Calu3 (cell line): ENCODE measurements at places on chromosomes 7 and 10. TPM values are rescaled to one million over a fixed set of nuclear protein-coding genes. Genes with fewer than 3 reads are reported as not detected.

DNA sequence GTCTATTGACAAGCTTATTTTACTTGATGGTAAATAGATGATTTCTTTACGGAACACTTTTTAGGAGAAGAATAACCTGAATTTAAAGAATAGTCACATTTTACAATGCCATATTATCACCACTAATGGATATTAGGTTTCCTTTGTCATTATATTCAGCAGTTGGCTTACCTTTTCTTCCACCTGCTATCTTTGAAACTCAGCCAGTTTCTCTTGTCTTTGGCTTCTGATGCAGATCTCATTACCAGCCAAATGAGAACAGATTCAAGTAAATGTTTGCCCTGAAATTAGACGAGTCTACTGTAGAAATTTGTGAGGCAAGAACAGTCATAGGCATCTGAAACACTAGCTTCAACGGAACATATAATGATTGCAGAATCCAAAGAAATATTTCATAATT lies 85.5 kb upstream of the OIT3 start:
- no peak for DNase-seq

DNA sequence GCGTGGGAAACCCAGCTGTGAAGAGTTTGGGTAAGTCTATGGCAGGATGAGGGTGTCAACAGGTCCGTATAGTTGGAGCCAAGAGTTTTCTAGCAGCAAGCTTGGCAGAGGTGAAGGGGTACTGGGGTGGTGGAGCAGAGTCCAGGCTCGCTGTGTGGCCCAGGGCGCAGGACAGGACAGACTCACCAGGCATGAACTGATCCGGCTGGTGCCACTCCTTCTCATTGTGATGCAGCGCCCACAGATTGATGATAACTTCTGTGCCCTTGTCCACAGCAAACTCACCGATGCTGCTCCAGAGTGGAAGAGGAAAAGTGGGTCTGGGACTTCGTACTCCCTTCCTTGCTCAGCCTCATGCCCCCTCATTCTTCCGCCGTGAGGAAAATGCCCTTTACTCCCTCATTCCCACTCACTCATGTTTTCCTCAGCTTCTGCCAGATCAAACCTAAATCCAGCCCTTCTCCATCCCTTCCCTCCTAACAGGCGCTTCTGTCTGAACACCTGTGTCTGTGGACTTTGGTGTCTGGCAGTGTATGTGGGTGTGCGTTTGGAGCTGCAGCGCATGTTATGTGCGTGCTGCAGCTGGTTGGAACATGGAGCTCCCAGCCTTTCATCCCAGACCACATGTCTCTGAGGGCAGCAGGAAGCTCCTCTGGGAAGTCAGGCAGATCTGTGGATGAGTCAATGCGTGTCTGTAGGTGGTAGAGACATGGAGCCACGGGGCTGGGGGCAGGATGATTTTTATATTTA lies 5.7 kb downstream of the CYP17A1 start:
- DNase-seq, result no peak

DNA sequence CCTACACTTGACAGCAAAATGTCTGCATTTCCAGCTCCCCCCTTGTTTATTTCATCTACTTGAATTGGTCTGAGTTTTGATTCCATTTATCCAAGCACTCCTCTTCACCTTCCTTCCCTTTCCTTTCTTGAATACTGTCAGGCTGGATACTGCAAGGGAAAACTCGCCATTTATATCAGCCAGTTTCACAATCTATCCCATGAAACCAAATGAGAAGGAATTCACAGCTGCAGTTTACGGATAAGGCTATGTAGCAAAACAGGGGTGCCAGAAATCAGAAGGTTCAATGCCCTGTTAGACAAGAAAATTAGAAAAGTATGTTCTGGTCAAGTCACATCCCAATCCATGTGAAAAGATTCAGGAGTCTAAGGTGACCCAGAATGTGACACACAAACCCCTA lies 28.1 kb downstream of the CCDC6 start:
- no peak for DNase-seq

Gene TMEM229A
- not detected in 2 replicates for total RNA-seq
